ENCODE measurements at places on chromosomes 5 and 9.

DNA sequence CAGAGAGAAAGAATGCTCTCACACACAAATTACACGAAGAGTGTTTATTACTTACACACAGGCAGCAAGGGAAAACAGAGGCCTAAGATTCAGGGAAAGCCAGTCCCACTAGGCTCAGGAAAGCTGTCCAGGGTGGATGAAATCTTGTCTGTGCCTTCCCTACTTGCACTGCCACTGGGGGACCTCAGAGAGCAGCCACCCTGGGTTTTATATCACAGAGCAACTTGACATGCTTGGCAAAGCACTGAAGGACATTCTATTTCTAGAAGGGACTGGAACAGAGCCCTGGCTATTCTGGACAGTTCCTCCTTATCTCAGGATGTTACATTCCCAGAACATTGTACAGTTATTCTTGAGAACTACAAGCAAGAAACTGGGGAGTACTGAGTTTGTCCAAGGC lies 7.5 kb upstream of the PRSS3 start:
- DNase-seq, result no peak

- no peak for DNase-seq
These were observed 10.0 kb downstream of the TENT4A start for GRCh38 chr5:6723122-6723815.

DNA sequence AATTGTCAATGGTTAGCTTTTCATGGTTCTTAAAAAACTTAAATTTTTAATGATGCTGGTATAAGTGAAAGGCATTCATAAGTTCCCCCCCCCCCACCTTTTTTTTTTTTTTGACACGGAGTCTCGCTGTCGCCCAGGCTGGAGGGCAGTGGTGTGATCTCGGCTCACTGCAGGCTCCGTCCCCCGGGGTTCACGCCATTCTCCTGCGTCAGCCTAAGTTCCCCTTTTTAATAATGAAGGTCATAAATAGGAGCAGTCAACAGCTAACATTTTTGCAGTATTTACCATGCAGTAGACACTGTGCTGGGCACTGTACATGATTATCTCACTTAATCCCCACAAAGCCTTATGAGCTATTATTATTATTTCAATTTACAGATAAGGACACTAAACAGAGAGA lies 556.3 kb downstream of the PDE4D start:
- DNase-seq, result no peak

- no peak for DNase-seq
These were observed 115.5 kb downstream of the MPDZ start for GRCh38 chr9:13163946-13164345.

GRCh38 chr9:116157436-116158138 lies 4.0 kb downstream of the PAPPA start:
- DNase-seq, result no peak

- DNase-seq, result no peak
These were observed 139.6 kb downstream of the SCAMP1 start for GRCh38 chr5:78500028-78500427.

DNA sequence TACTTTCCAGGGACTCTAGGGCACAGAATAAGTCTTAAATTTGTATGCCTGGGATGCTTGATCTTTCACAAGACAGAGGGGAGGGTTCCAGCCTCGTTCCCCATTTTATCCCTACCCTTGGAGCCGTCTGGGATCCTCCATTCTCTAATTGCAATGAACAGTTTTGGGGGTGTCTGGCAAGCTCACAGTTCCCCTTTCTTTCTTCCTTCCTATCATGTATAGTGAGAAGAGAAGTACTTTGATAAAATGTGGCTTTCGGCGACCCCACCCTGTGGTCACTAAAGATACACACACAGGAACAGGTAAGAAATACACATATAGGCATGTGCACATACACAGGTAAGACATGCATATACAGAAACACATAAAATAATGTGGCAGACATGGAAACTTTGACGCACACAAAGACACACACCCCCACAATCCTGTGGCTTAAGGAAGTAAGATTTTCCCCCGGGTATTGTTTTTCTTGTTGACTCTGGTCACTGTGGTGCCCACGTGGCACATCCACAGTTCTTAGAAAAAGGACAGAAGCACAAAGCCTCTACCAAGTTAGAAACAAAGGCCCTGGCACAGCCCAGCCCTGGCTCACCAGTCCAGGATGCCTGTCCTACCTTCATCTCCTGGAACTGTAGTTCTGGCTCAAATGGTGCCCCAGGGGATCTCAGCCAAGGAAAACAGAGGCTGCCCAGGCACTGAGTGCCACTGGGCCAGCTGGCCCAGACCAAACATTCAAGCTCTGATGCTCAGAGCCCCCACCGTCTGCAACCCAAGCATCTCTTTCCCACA lies 6.3 kb upstream of the SMU1 start:
- no peak for DNase-seq

DNA sequence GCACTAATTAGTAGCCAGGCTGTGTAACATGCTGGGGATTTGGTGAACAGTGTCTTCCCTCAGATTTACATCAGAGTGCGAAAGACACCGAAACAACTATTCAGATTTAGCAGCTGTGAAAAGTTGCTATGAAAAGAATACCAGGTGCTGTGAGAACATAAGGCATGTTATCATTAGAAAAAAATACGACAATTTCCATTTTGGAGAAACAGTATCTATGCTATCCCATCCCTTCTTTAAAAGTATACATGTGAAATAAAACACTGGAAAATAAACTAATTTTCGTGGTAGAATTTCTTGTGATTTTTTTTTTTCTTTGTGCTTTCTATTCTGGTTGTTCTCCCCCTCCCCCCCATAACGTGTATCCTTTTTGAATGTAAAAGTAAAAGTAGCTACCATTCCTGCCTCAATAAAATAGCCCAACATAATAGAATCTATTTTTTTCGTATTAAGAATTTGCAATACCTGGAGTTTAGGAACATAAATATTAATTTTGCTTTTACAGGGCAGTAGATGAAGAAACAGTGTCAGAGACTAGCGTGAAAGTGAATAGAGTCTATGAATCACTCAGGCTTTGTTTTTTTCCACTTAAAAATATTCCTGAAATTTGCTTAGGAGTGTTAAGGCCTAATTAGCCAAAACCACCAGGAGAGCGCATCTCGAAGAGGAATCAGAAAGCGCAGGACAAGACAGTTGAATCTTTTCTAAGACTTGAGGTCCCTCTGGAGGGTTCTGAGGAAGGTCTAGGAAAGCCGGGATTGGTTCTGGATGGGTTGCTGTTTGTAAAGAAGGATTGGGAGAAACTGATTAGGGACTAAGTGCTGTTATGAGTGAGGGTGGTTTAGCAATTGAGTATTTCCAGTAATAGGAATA lies 813 bp upstream of the SLU7 start:
- DNase-seq, result peak; percentile 35

GRCh38 chr5:167696558-167697314 lies 594.7 kb upstream of the WWC1 start:
- no peak for DNase-seq

GRCh38 chr5:72302171-72302570 lies 17.9 kb downstream of the MRPS27 start:
- no peak for DNase-seq

- DNase-seq, result no peak
These were observed 2023.6 kb upstream of the CDH6 start for GRCh38 chr5:29169886-29170285.

DNA sequence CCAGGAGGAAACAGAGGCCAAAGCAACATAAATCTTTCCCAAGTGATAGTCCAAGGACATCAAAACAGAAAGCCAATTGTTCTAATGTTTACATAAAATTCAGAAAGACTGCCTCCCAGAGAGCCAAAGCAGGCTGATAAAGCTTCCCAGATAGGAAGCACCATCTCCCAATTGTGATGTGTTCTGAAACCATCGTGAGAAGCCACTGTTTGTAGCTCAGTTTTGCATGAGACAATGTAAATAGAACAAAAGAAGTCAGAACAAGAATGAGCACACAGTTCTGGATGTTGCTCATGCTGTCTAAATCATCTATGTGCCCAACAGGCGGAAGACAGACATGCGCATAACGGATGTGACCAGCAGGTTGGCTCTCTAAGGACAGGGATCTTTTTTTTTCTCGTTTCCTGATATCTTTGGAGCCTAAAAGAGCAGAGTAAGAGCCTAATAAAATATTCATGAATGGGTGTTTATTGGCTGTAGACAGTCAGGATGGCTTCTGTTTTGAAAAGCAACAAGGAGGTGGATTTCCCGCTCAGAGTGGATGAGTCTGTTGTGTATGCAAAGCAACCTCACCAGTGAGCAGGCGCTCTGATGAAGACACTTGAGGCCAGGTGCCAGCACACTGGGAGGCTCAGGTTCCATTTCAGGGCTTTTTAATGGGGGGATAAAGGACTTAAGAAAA lies 113.6 kb downstream of the GNA14 start:
- DNase-seq, result no peak

Data from Kasumi-1 (cell line).